Ecto neural progenitor cell (in vitro differentiated cells): ENCODE measurements at places on chromosomes 16 and 17.

GRCh38 chr17:68707031-68707430 is 105.9 kb upstream of the FAM20A start:
- no peak for DNase-seq

- DNase-seq, result no peak
These were observed 351.8 kb upstream of the CDH11 start for GRCh38 chr16:65473699-65474098.

- DNase-seq, result no peak
These were observed 126.0 kb upstream of the SDK2 start for GRCh38 chr17:73770115-73770848.

DNA sequence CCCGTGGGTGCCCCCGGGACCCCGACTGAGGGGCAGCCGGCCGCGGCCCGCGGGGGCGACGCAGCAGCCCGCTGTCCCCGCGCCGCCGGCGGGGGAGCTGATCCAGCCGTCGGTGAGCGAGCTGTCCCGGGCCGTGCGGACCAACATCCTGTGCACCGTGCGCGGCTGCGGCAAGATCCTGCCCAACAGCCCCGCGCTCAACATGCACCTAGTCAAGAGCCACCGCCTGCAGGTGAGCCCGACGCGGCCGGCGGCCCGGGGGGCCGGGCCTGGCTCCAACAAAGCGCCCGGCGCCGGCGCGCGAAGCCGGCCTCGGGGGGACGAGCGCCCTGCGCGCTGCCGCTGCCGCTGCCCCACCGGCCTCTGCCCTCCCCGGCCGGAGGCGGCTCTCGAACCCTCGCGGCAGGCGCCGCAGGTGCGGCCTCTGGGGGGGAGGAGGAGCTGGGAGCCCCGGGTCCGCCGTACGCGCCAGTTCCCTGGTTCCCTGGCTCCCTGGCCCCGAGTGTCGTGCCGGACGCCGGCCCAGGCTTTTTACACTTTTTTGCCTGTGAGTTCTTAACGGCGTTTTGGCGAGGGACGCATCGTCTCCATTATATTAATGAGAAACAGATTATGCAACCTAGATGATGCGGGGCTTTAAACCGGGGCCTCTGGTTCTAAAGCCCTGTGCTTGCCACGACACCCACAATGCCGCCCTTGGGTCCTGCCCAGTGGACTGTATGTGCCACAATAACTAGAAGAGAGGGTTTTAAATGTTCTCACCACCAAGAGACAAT is 521 bp downstream of the ATMIN start:
- peak; percentile 65 for DNase-seq

DNA sequence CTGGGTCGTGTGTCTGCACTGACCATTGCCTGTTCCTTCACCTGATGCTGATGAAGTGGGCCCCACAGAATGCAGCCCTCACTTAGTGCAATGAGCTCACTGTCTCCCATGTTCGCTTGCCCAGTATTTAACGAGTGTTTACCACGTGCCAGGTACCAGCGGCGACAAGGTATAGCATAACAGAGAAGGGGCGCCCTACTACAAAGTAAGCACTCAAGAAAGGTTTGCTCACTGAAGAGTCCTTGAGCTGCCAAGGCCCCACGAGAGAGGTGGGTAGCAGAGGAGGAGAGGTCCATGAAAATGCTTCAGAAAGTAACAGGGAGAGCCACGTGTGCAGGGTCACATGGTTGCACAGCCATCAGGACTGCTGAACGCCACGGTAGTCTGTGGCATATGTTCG is 230.0 kb downstream of the NTN1 start:
- DNase-seq, result no peak

GRCh38 chr17:75110234-75110937 is 617 bp downstream of the ARMC7 start:
- no peak for DNase-seq

- no peak for DNase-seq
These were observed 65.8 kb upstream of the SMIM36 start for GRCh38 chr17:55576996-55577586.

DNA sequence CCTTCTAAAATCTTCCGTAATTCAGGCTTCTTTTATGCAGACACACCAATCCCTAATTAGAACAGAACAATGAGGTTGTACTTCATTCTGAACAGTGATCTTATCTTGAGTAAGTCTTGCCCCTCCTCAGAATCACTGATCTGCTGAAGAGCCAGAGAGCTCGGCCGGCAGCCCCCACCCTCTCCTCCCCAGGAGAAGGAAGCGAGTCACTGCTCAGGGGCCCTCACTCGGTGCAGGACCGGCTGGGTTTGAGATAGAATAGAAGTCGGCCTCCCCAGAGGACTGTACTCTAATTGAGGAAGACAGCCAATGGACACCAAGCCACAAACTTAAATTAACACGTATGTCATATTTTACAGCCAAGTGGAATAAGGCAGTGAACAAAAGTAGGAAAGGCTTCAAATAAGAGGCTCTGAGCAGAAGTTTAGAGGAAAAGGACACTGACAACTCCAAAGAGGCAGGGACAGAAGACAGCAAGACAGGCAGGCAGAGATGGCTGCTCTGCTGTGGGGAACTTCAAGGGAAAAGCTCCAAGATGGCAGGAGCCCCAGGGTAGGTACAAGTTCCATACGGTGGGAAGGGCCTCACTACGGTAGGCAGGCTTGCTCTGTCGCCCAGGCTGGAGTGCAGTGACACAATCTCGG is 18.6 kb downstream of the CREBBP start:
- no peak for DNase-seq

- no peak for DNase-seq
These were observed 143.9 kb upstream of the HS3ST2 start for GRCh38 chr16:22670044-22670536.

GRCh38 chr17:41653892-41654677 is 29.7 kb upstream of the KRT17 start:
- DNase-seq, result peak; percentile 50

GRCh38 chr16:67528870-67529581 is 397 bp downstream of the RIPOR1 start:
- DNase-seq, result peak; percentile 83

DNA sequence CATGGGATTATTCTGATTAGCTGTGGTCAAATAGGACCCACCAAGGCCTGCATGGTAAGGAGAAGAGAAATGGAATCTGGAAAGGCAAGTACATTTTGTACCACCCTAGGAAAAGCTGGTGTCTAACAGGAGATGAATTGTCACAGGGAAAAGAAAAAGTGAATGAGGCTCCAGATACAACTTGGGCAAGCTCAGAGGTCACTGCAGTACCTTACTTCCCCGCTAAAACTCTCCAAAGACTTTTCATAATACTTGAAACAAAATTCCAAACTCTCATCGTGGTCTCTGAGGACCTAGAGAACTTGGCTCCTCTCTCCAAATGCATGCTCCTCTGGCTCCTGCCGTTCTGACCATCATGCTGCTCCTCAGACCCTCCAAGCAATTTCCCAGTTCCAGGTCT is 262.8 kb downstream of the GRIN2A start:
- DNase-seq, result no peak

DNA sequence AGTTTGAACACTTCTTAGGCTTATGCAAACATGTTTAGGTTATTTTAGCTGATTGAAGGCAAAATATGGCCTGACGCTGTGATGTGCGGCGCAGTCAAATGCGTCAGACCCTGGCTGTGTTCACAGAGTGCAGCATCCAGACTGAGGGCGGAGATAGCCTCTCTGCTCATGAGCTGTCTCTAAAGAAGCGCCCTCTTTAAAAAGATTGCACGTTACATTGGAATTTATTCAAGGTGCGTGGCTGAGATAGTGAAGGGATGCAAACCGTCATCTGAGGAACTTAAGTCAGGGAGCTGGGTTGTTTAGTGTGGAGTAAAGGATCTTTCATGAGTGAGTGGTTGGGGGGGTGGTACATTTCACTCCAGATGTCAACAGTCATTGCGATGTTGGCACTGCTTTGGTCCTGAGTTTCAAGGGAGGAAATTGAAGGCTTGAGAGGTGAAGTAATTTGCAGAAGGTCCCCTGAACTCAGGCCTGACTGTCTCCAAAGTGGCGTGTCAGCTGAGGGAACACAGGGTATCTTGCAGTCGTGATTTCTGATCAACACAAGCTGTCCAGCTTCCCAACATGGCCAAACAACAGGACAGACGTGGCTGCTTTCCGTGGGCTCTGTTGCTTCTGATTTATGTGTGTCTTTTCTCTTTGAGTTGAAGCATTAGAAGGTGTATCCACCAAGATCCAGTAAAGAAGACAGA is 33.4 kb downstream of the RPTOR start:
- DNase-seq, result no peak

- DNase-seq, result no peak
These were observed 87.3 kb downstream of the TMEM100 start for GRCh38 chr17:55635253-55635914.

DNA sequence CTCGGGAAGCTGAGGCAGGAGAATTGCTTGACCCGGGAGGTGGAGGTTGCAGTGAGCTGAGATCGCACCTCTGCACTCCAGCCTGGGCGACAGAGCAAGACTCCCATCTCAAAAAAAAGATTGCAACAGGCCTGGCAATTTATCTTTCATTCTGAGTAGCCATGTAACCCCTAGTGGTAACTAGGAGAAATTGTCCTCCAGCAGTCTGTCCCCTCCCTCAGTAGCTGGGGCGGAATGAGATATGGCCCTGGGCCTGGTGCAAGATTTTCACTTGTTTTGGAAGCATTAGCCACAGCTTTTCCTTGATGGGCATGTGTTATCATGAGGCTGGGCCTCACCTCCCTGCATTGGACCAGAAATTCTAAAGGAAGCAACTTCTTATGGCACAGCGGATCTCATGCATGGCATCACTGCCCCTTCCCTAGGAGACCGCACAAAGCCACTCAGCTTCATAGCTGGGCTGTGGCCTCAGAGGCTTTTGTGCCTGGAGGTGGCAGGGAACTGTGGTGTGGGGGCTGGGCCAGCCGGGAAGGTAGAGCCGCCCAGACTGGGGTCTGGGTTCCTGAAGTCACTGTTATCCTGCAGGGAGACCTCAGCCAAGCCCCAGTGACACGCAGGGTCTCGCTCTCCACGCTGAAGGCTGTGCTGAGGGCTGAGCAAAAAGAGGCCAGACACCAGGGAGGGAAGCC is 13.4 kb downstream of the NATD1 start:
- DNase-seq, result no peak

DNA sequence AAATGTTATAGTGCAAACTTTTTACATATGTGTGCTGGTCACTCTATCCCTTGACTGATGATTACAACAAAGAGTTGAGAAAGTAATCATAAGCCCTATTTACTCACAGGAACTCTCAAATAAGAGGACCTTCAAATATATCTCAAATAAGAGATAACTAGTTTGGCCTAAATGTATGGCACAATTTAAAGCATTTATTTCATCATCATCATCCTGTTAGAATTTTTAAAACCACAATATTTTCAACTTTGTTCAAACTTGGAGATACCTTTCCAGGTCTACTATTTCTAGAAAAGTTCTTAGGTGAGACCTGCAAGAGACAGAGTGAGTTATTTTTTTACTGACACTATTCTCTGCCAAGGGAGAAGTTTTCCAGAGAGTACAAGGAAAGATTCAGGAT is 5.5 kb downstream of the CPPED1 start:
- DNase-seq, result no peak
